GM06990 (cell line): ENCODE measurements at places on chromosomes 2 and 18.

GRCh38 chr2:114119862-114120261 is 230.0 kb downstream of the ACTR3 start:
- no peak for DNase-seq

DNA sequence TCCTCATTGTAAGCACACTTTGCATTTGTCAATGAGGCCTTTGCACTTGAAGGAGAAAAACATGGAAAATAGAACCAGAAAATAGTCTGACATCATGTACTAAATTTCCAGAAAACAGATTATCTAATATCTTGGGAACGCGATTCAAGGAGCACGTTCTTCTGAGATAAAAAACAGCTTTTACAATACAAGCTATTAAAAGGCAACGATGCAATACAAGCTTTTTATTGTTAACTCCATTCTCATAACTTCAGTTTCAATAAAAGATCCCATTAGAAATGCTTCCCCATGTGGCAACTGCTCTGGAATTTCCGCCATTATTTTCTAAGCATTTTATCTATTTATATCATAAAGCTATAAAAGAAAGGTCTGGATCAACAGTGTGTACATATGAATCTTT is 40.3 kb downstream of the NRXN1 start:
- no peak for DNase-seq

DNA sequence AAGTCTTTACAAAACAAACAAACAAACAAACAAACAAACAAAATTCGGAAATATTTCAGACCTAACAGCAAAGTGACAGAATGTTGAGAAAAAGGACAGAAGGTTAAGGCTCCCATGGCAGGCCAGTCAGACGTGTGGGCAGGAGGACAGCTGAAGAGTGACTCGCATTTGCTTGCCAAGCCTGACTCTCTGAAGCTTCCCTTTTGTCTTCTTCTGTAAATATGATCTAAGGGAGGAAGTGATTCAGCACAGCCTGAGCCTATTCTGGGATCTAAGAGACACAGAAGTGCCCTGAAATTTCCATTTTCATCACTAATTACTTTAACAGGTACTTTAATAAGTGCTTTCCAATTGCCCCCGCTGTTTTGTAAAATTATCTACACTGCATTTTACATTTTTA is 134.0 kb upstream of the LYPD1 start:
- DNase-seq, result no peak

- DNase-seq, result no peak
These were observed 43.0 kb downstream of the FIGN start for GRCh38 chr2:163692611-163693482.

DNA sequence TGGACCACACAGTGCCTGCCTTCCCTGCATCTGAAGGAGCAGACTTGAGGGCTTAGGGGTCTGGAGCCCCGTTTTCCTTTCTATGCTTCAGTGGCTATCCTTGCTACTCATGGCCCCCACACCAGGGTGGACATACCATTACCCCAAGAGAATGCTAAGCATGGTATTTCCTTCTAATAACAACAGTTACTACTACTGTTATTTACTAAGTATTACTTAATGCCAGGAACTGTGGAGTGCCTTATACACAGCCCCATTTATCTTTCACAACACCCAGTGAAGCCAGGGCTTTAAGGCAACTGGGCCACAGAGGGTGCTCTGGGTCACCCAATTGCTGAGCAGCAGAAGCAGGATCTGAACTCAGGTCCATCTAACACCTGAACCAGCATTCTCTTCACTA is 5.8 kb upstream of the PAX8 start:
- DNase-seq, result no peak

- no peak for DNase-seq
These were observed 42.0 kb upstream of the ZDBF2 start for GRCh38 chr2:206232287-206233035.

- DNase-seq, result no peak
These were observed 66.0 kb upstream of the FAM136A start for GRCh38 chr2:70367722-70368323.

DNA sequence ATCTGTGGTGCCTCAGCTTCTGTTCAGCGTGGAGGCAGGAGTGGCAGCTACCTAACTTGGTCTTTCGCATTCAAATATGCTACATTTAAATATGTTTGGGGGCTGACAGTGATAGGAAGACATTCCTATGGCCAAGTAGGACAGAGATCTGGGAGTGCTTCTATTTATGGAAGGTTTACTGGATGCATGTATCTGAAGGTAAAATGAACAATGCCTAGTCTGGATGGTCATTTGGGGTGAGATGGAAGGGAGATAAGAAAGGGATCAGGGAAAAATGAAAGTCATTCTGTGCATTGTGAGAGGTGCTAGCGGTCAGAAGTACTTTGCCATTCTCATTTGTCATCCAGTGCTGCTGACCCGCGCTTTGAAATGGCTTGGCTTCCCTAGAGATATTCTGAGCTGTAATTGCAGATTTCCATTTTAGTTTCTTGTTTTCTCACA is 300.9 kb upstream of the FBXO11 start:
- no peak for DNase-seq
